ENCODE measurements at places on chromosomes 1 and 21.

GRCh38 chr1:225651872-225652728 is 823 bp downstream of the ENAH start:
- DNase-seq: no peak

- DNase-seq: no peak
Observed at GRCh38 chr21:45386336-45386727, 18.6 kb upstream of the COL18A1 start.

DNA sequence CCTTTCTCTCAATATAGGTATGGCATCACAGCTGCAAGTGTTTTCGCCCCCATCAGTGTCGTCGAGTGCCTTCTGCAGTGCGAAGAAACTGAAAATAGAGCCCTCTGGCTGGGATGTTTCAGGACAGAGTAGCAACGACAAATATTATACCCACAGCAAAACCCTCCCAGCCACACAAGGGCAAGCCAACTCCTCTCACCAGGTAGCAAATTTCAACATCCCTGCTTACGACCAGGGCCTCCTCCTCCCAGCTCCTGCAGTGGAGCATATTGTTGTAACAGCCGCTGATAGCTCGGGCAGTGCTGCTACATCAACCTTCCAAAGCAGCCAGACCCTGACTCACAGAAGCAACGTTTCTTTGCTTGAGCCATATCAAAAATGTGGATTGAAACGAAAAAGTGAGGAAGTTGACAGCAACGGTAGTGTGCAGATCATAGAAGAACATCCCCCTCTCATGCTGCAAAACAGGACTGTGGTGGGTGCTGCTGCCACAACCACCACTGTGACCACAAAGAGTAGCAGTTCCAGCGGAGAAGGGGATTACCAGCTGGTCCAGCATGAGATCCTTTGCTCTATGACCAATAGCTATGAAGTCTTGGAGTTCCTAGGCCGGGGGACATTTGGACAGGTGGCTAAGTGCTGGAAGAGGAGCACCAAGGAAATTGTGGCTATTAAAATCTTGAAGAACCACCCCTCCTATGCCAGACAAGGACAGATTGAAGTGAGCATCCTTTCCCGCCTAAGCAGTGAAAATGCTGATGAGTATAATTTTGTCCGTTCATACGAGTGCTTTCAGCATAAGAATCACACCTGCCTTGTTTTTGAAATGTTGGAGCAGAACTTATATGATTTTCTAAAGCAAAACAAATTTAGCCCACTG is 11.5 kb downstream of the HIPK1 start:
- DNase-seq: no peak

DNA sequence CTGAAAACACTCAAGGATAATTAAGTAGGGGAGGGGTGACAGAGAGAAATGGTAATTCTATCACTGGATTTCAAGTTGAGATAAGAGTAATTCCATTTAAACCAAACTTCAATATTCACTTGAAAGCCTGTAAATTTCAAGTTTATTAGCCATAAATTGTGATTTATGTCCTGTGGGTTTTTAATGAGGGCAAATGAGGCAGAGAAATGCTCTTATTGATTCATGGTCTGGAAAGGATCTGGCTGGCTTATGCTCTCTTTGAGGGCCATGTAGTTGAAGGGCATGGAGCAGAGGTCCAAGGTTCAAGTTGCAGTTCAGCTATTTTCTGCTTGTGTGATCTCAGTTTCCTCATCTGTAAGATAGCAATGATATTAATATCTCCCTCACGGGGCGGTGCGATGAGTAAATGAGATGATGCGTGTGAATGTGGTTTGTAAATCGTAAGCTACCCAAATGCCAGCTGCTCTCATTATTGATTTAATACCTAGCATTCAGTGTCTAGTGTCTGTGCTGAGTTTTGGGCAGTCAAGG is 12.3 kb downstream of the OLFML3 start:
- no peak for DNase-seq

DNA sequence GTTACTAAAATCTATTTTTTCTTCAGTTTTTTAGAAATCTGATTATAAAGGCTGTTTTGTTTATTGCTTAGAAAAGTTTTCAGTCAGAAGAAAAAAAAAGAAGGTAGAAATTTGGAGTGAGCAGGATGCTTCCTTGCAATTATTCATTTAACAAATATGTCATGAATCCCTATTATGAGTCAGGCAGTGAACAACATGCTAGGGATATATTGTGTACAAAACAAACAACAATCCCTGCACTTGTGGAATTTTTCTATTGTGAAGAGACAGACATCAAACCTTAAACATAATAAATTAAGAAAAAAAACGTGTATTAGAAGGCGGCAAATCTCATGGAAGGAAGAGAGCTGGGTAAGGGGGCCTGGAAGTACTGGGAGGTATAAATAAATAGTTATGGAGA is 664.1 kb upstream of the CAMK1G start:
- no peak for DNase-seq

GRCh38 chr1:172122381-172122780 is 281.1 kb downstream of the DNM3 start:
- DNase-seq: no peak

- DNase-seq: no peak
Observed at GRCh38 chr1:215083383-215083961, 935 bp downstream of the KCNK2 start.

- DNase-seq: no peak
Observed at GRCh38 chr1:47584249-47584648, 146.4 kb downstream of the FOXD2 start.

DNA sequence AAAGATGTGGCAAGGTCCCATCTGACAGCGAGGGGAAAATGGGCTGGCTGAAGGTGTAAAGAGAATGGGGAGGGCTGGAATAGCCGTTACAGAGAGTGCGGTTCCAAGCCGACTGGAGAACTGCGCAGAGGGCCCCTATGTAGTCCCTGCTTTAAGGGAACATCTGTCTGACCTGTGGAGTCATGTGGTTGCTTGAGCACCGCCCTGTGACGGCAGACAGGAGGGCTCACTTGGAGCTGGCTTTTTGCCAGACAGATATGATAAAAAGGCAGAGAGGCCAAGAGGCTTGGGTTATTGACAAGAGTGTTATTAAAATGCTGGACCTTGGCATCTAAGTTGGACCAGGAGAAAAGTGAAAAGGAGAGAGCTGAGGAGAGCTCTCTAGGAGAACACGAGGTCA is 5.9 kb upstream of the PTPRF start:
- no peak for DNase-seq

- DNase-seq: no peak
Observed at GRCh38 chr1:229056046-229056445, 214.9 kb upstream of the RAB4A start.

GRCh38 chr1:210709701-210710100 is 381.0 kb downstream of the HHAT start:
- no peak for DNase-seq

DNA sequence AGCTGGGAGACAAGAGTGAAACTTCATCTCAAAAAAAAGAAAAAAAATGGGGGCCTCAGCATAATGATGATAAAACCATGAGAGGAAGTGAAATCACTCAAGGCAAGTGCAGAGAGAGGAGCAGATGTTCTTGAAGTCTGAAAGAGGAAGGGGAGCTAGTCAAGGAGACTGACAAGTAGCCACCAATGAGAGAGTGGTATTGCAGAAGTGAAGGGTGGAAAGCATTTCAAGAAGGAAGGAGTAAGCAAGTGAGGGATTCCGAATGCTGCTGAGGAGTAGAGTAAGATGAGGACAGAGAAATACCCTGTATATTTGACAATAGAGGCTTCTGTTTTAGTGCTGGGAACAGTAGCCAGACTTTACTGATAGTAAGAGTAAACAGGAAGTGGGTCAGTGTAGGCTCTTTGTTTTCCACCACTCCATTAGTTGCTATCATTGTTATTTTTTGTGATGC is 2.9 kb downstream of the TATDN3 start:
- no peak for DNase-seq

- peak; percentile 9 for DNase-seq
Observed at GRCh38 chr1:6785728-6786505, 663 bp downstream of the CAMTA1 start.

DNA sequence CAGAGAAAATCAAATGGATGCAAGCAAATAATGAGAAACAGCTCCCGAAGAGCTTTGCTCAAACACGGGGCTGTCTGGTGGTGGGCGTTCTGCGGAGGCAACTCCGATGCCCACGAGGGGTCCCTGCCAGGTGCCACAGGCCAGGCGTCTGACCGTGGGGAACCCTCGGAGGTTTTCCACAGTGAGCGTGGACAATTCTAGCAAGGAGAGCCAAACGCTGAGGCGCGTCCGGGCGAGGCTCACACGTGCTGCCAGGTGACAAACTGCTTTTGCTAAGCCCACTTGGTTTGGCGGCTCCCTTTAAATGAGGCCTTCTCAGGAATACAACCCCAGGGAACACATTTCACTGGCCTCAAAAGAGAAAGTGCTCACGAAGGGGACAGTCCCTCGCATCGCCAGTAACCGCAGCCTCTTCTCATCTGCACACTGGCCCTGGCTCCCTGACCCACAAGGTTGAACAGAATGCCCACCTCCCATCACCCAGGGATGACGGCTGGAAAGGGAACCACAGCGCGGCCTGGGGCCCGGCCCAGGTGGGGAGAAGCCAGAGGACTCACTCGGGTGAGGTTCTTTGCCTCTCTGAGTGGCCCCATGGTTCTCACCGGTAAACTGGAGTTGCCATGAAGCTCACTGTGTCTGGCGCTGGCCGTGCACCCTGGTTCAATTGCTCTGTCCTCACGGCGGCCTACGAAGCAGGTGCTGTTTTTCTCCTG is 97.4 kb downstream of the PRDM16 start:
- DNase-seq: no peak

DNA sequence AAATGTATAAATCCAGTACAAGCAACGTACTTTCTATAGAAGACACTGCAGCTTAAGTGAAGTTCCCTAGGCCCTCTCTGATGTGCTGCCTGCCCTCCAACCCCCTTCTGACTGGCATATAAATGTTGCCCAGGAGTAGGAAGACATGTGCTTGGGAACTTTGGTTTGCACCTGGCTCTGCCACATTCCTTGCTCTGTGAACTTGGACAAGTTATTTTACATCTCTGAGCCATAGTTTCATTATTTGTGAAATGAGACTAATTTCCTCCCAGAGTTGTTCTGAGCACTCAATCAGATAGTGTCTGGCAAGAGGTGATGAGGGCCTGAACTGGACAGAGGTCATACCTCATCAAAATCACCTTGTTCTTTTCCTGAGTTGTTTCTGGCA is 3.5 kb upstream of the PHC2 start:
- DNase-seq: no peak

- DNase-seq: no peak
Observed at GRCh38 chr21:35358008-35358407, 308.9 kb upstream of the RUNX1 start.

GRCh38 chr1:32336963-32337675 is 1.1 kb upstream of the MARCKSL1 start:
- DNase-seq: no peak

- DNase-seq: no peak
Observed at GRCh38 chr1:207103892-207104373, at the start of gene C4BPA. TSS of gene C4BPA (plus strand) at chr1:207104233. CDS start at chr1:207113026, 8,793 bp downstream.

DNA sequence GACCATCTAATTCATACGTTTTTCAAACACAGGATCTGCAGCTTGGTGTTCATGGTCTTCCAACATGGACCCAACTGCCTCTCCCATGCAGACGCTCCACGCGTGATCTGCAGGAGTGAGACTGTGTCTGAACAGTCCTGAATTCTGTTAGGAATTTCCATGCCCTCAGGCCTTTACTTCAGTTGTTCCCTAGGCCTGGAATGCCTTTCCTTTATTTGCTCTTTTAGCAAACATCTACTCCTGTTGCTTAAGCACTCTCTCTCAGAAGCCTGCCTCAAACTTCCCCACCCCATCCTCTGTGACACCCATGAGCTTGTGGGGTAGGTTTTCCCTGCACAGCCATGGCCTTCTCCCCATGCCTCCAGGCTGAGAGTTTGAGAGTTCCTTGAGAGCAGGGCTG is 73.7 kb downstream of the DMRTB1 start:
- DNase-seq: no peak

GRCh38 chr1:48329486-48329885 is 107.0 kb downstream of the SLC5A9 start:
- no peak for DNase-seq

GRCh38 chr1:14626869-14627607 is 28.6 kb downstream of the KAZN start:
- DNase-seq: no peak

DNA sequence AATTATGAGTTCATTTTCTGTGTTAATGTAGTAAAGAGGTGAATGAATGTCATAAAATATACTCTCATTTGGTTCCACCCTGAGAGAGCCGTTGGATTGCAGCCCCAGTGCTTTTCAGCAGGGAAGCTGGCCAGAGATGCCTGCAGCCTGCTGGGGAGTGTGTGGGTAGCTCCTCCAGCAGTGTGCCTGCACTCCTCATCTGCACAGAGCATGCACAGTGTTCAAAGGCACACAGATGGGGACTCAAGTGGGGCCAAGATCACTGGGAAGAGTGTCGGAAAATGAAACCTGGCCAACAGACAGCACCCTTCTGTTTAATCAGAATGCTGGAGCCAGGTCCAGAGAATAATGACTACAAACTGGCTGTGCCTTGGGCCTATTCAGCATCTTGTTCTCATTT is 206.8 kb downstream of the ST6GALNAC3 start:
- no peak for DNase-seq

DNA sequence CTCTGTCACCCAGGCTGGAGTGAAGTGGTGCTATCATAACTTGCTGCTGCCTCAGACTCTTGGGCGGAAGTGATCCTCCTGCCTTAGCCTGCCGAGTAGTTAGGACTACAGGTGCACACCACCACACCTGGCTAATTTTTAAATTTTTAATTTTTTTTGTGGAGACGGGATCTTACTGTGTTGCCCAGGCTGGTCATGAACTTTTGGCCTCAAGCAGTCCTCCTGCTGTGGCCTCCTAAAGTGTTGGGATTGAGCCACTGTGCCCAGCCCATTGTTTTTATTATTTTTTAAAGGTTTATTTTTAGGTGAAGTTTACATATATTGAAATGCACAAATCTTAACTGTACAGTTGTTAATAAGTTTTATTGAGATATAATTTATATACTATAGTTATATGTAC is 3.2 kb downstream of the MTF2 start:
- no peak for DNase-seq

GRCh38 chr1:30641572-30642353 is 81.6 kb downstream of the MATN1 start:
- no peak for DNase-seq

DNA sequence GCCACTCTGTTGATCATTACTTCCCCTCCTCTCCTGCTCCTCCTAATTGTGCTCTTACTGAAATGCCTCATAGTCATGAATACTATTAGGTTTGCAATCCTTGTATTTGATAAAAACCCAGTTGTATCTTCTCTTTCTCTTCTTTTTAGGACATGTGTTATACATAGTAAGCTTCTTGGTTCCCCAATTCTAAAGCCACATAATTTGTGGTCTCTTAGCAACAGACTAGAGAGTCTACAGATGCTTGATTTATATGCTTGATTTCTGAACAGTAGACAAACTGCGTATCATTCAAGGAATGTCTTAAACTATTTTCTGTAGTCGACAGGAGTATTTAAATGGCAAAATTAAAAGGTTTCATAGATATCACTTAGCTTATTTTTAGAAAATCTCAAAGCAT is 1598.9 kb downstream of the PLA2G4A start:
- DNase-seq: no peak

- no peak for DNase-seq
Observed at GRCh38 chr1:1178794-1179331, 5.2 kb downstream of the TTLL10 start.

GRCh38 chr1:98385652-98386051 is 275.9 kb upstream of the SNX7 start:
- DNase-seq: no peak
